Kidney glomerular epithelial cell (primary cell): ENCODE measurements at places on chromosomes 1 and 21.
A peak's percentile ranks its signal among the peaks of the same experiment; 100 is the strongest.

DNA sequence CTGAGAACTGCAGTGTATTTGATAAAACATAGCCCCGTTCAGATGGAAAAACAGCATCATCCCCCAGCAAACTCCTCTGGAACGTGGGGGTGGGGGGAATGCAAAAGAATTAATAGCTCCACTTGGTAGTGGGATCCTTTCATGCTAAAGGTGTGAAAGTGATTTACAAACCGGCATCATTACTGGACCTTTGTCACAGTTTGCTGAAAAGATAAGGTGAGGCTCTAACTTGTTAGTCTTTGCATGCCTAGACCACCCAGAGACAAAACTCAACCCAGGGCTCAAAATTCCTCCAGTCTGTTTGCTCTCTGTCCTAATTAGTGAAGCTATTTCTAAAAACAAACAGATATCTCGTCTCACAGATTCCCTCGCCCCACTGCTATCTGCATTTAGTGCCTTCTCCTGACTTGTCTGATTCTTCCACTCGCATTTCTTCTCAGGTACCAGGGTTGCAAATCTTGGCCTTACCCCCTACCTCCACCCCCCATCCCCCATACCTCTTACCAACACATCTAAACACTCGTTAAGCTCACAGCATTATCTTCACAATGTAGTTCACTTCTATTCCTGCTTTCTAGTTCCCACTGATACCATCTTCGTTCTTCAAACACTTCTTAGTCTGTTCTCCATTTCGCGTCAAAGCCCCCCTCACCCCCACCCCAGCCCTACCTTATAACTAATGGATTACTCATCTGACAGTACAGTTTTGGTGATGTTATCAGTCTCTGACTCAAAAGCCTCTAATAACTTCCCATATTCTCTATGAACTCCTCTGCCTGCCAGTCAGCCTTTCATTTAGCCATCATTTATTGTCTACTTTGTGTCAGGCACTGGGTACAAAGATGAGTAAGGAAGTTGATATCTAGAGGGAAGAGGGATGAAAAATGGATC is 11.8 kb downstream of the IER5 start:
- no peak for DNase-seq

- no peak for DNase-seq
Observed at GRCh38 chr1:89705901-89706699, 73.2 kb downstream of the LRRC8C start.

- DNase-seq: no peak
Observed at GRCh38 chr1:96234299-96234698, 487.3 kb upstream of the PTBP2 start.

DNA sequence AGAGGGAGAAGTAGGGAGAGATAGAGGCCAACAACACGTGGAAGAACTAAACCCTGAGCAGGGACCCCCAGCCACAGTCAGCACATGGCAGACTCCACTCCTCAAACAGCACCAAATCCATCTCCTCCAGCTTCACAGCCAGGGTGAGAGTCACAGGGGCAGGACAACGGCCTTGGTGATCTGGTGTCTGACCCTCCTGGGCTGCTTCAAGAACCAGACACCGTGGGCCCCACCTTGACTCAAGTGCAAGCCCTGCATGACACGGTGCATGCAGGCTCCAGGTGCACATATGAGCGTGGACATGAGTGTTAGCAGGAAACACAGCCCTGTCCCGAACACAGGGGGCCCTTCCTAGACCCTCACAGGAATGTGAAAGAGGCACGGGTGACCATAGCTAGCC is 21.9 kb downstream of the S100A7 start:
- DNase-seq: no peak

GRCh38 chr1:70441392-70442035 is 30.4 kb downstream of the CTH start:
- no peak for DNase-seq

- no peak for DNase-seq
Observed at GRCh38 chr1:21468599-21468998, 28.7 kb downstream of the NBPF3 start.

- DNase-seq: no peak
Observed at GRCh38 chr1:24284156-24284471, 35.0 kb upstream of the GRHL3 start.

DNA sequence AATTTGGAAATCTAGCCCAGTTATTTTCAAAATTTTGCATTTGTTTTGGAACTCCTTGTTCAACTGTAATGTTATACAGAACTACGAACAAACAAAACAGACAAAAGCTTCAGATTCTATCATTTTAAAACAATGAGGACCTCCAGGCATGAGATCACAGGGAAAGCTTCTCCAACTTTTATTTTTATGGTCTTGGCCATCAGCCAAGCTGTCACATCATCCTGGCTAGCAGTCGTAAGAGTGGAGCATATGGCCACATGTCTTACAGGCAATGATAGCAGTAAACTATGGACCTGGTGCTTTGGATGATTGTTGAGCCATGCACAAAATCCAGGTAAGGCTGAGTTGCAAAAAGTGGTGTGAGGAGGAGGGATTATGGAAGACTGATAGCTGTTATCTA is 299.6 kb downstream of the LMX1A start:
- no peak for DNase-seq

DNA sequence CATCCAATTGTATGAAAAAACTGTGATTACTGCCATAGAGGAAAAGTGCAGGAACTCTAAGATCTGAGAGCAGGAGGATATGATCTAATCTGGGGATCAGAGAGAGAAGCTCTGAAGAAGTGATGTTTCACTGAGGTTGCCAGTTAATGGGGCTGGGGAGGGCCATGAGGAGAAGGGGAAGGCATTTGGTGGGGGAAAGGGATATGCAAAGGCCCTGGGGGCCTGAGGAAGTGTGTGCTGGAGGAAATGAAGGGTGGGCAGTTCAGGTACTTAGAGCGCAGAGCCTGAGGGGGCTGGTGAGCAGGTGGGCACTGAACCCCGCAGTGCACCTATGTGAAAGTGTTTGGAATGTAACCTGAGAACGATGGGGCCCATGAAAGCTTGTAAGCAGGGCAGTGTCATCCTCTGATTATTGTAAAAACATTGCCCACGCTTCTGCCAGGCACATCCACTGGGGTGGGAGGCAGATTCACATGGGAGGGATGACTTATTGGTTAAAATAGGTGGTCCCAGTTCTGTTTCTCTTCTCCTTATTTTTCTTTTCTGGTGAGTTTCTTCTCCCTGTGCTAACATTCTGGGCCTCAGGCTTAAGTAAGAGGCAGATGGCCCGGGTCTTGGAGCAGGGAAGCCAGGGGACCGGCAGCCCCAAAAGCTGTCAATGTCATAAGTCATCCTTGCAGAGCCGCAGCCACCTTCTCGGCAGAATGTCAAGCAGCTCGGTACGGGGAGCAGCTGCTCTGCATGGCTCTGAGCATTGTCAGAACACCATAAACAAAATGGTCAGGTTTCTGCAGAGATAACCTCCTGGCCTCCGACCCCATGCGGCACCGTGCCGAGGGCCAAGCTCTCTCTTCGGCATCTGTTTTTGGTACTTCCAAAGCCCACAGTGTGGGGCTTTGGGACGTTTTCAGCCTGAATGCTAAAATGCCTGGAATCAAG is 492.0 kb upstream of the VAMP3 start:
- no peak for DNase-seq

DNA sequence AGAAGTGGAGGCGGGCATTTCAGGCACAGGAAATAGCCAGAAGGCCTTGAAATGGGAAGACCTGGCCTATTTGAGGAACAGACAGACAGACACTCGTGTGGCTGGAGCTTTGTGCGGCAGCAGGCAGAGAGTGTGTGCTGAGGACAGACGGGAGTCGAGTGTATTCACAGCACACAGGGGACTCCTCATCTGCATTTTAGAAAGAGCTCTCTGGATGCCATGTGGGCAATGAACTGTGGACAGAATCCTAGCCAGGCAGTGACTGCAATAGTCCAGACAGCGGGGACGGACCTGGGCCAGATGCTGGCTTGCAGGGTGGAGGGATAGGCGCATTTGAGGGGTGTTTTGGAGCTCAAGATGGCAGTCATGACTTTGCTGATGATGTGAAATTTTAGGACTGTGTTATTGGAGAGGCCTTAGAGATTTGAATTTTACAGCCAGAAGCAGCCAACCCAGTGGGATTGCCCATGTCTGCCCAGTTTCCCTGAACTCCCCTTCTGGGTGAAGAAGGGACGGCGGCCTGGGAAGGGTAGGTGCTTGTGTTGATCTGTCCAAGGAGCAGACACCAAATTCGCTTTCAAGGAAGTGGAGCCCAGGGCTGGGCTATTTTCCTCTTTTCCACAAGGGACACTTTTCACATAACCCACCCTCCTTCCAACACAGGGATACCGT is 43.7 kb downstream of the CHAF1B start:
- DNase-seq: peak; percentile 57

- peak; percentile 80 for DNase-seq
Observed at GRCh38 chr1:225691861-225692516, 39.1 kb upstream of the ENAH start.

DNA sequence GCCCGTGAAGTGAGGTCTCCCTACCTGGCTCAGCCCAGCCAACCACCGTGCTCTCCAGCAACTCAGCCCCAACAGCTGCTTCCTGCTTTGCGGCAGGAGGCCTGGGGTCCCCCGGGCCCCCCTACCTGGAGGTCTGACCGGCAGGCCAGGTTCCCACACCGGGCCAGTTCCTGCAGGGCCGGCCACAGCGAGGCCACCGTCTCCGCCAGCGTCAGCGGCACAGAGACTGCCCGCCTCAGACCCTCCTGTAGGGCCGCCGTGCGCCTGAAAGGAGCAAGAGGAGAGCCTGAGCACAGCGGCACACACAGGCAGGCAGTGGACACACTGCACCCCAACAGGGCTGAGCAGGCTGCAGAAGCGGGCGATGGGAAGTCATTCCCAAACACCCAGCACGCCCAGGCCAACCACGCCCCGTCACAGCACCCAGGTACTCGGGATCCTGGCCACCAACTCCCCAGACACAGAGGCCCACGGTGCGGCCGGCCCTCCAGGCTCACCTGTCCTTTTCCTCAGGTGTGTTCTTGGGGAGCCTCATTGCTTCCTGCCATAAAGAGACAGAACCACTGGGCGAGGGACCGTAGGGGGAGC is 16.9 kb downstream of the FTCD start:
- DNase-seq: no peak

- DNase-seq: no peak
Observed at GRCh38 chr1:208653426-208653825, 409.2 kb upstream of the PLXNA2 start.

GRCh38 chr1:160862203-160863060 is at the start of gene CD244:
TSS of gene CD244 (minus strand) at chr1:160862887. CDS start at chr1:160862677, 210 bp downstream.
- no peak for DNase-seq

- DNase-seq: peak; percentile 81
Observed at GRCh38 chr21:31900121-31900895, 27.5 kb downstream of the HUNK start.

GRCh38 chr1:42576935-42577334 is 81.3 kb upstream of the PPIH start:
- no peak for DNase-seq

- DNase-seq: no peak
Observed at GRCh38 chr1:5744911-5745799, 247.1 kb downstream of the NPHP4 start.

DNA sequence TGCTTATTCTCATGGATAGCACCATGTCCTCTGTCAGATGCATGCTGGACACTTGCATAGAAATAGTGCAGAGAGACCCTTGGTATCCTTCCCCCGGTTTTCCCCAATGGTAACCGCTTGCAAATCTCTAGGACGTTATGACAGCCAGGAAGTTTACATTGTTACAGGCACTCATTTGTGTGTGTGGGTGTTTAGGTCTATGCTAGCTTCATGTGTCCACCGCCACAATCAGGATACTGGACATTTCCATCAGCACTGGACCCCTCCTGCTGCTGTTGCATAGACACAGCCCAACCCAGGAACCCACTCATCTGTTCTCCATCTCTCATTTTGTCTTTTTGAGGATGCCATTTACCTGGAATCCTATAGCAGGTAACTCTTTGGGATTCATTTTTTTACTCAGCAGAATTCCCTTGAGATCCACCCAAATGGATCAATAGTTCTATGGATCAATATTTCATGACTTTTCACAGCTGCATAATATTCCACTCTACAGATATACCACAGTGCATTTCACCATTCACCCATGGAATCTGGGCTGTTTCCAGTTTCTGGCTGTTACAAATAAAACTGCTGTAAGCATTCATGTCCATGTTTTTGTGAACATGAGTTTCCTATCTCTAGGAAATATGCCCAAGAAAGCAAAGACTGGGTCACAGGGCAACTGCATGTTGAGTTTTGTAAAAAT is 6.6 kb upstream of the WNT9A start:
- no peak for DNase-seq

GRCh38 chr1:175262621-175263020 is 70.0 kb upstream of the KIAA0040 start:
- DNase-seq: no peak

- peak; percentile 31 for DNase-seq
Observed at GRCh38 chr1:98468111-98468717, 193.3 kb upstream of the SNX7 start.

DNA sequence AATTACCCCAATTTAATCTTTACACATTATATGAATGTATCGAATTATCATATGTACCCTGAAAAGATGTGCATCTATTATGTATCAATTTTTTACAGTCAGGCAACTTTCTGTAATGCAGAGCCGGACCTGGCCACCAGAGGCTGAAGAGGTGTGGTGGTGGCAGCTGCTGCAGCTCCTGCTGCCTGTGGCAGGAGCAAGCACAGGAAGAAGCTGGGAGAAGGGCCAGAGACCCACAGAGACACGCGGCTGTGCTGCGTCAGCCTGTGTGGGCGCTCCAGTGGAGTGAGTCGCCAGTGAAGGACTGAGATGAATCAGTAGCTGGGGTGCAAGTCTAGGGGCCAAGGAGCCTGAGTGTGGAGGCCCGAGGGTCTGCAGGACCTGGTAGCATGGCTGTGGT is 74.3 kb upstream of the COG2 start:
- no peak for DNase-seq

- DNase-seq: no peak
Observed at GRCh38 chr1:228781161-228781808, 46.0 kb downstream of the RHOU start.

- DNase-seq: no peak
Observed at GRCh38 chr1:37288900-37289299, 185.5 kb upstream of the ZC3H12A start.

DNA sequence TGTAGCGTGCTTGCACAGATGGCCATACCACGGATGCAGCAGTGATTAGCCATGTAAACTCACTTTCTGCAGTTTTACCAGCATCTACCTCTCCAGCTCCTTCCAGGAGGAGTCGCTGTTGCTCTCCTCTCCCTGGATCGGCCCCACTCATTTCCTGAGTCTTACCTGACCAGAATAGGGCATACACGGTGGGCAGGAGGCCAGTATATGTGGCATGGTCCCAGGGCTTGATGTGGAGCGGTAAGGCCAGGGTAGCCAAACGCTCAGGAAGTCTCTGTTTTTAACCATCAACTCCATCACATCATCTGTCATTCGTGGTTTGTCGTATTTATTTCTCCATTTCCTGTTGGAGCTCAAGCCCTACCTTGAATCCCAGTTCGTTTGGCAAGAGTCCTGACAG is 163.4 kb upstream of the USP24 start:
- DNase-seq: no peak

- DNase-seq: no peak
Observed at GRCh38 chr1:223207293-223208066, 64.4 kb upstream of the TLR5 start.

GRCh38 chr21:36698385-36698980 is 432 bp upstream of the SIM2 start:
- DNase-seq: no peak
